ENCODE measurements at places on chromosomes 2 and 18. TPM values are rescaled to one million over a fixed set of nuclear protein-coding genes. Genes with fewer than 3 reads are reported as not detected.

GRCh38 chr2:133711201-133711600 lies 142.9 kb upstream of the NCKAP5 start:
- H3K36me3 ChIP-seq, result no peaks in the 10 kb centered on the region
- H3K27ac ChIP-seq, result no peak overlapping the region
- H3K4me1 ChIP-seq, result no peaks in the 10 kb centered on the region
- H3K4me3 ChIP-seq, result no peak overlapping the region
- DNase-seq, result no peak

- H3K36me3 ChIP-seq, result no peaks in the 10 kb centered on the region
- H3K4me3 ChIP-seq, result no peak overlapping the region
- H3K4me1 ChIP-seq, result no peaks in the 10 kb centered on the region
- no peak for DNase-seq
- no peaks in the 10 kb centered on the region for H3K27me3 ChIP-seq
- H3K27ac ChIP-seq, result no peak overlapping the region
Measured at GRCh38 chr2:1187189-1187588, 226.1 kb upstream of the TPO start.

DNA sequence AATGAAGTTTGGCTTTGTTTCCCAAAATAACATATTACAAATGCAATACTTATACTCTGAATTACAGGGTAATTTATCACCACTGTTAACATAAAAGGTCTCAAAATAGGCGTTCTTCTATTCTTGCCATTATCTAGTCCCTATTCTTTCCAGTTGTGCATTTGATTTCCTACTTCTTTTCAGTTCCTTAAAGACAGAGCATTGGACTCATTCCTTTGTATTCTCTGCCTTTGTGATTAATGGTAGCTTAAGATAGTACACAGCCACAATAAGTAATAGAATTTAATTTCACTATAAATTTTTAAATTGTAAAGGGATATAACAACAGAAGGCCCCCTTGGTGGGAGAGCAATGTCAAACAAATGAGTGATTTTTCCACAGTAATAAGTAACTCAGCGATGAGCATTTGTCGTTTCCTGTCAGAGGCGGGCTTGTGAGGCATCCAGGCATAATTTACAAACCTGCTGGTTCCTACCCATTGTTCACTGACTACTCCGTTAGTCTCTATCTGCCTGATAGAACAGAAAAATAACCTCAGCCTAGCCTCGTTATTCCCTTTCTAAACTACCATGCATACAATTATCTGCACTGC lies 456.6 kb upstream of the REG3G start:
- no peak for DNase-seq
- no peak overlapping the region for H3K4me3 ChIP-seq
- no peak overlapping the region for H3K27ac ChIP-seq
- H3K36me3 ChIP-seq, result no peaks in the 10 kb centered on the region

- no peak overlapping the region for H3K27ac ChIP-seq
- no peak for DNase-seq
- H3K4me3 ChIP-seq, result no peak overlapping the region
- no peaks in the 10 kb centered on the region for H3K4me1 ChIP-seq
- H3K27me3 ChIP-seq, result no peaks in the 10 kb centered on the region
Measured at GRCh38 chr18:5918205-5918858, 23.0 kb upstream of the TMEM200C start.

GRCh38 chr2:132522901-132523300 lies 106.3 kb downstream of the GPR39 start:
- H3K27me3 ChIP-seq, result no peaks in the 10 kb centered on the region
- no peak overlapping the region for H3K27ac ChIP-seq
- H3K36me3 ChIP-seq, result no peaks in the 10 kb centered on the region
- no peak overlapping the region for H3K4me3 ChIP-seq
- no peak for DNase-seq

Gene IHH
- 2.4 TPM for total RNA-seq

Data from liver (tissue), 10 donors.